MM.1S (cell line): ENCODE measurements at places on chromosomes 11 and 22.

DNA sequence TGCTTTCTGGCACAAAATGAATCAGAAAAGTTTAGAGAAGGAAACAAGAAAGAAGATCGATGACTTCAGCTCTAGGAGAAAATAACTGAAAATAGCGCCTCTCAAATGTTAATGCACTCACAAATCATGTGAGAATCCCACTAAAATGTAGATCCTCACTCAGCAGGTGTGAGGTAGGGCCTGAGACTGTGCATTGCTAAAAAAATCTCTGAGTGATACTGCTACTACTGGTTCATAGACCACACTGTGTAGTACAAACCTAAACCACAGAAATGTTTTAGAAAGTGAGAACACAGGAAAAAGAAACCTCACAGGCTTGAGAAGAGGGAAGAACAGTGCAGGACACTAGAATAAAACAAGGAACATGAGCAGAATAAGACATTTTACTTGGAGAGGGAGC, 2.0 kb downstream of the OR8D4 start:
- DNase-seq: peak; percentile 81

DNA sequence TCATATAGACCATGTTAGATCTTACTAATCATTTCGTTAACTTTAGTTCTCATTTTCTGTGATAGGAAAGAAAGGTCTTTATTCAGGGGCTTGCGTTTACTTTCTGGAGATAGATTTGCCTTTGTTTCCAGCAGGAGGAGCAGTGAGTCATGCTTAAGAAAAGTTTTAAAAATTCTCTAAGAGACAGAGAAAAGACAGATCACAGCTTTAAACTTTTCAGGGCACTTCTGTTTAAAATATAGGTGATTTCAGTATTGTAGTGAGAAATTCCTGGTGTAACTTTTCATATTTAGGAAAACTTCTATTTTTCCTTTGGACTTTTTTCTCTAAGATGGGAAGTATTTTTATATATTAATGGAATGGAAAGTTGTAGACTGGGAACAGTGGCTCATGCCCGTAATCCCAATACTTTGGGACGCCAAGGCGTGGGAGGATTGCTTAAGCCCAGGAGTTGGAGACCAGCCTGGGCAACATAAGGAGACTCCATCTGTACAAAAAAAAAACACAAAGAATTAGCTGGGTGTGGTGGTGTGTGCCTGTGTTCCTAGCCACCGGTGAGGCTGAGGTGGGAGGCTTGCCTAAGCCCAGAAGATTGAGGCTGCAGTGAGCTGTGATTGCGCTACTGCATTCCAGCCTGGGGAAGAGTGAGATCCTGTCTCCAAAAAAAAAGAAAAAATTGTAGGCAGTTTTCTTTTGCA, 60.3 kb downstream of the ATXN10 start:
- no peak for DNase-seq

DNA sequence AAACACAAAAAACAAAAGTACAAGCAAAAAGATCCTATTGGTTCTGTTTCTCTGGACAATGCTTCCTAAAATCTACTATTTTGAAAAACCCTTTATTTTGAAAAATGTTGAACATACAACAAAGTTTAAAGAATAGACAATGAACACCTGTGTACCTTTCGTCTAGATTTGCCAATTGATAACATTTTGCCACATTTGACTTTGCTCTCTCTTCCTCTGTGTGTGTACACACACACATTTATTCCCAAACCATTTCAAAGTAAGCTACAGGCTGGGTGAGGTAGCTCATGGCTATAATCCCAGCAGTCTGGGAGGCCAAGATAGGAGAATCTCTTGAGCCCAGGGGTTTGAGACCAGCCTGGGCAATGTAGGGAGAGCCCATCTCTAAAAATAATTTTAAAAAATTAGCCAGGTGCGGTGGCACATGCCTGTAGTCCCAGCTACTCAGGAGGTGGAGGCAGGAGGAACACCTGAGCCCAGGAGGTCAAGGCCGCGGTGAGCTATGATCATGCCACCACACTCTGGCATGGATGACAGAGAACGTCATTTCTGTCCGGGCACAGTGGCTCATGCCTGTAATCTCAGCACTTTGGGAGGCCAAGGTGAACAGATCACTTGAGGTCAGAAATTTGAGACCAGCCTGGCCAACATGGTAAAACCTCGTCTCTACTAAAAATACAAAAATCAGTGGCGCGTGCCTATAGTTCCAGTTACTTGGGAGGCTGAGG, 5.3 kb upstream of the PSMC3 start:
- no peak for DNase-seq

DNA sequence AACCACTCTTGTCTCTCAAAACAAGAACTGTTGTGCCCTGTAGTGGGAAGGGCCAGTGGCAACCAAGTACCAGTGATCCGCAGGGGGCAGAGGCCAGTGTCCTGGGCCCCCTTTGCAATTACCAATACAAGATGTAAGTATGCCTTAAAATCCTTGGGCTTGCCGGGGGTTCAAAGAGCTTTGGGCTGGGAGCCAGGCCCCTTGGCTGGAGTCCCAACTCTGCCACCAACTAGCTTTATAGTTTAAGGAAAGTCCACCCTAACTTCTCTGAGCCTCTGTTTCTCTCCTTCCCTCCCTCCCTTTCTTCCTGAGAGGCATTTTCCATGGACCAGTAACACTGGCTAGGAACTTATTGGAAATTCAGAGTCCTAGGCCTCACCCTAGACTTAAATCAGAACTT, 15.5 kb downstream of the CLMP start:
- DNase-seq: no peak

DNA sequence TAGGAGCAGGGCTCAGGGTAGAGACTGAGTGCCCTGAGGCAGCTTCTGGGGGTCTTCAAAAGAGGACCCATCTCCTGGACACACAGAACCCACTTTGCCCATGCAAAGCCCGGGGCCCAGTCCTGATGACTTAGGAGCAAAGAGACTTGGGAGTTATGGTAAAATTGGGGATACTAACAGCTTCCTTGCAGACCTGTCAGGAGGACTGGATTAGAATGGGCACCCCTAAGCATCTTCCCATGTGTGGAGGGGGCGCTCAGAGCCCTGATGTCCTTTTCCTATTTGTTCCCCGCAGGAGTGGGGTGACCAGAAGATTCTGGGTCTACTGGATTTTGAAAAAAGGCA, 100.0 kb downstream of the WNT7B start:
- DNase-seq: no peak

- no peak for DNase-seq
These were observed 8.7 kb downstream of the PRR5 start for GRCh38 chr22:44710474-44711240.

DNA sequence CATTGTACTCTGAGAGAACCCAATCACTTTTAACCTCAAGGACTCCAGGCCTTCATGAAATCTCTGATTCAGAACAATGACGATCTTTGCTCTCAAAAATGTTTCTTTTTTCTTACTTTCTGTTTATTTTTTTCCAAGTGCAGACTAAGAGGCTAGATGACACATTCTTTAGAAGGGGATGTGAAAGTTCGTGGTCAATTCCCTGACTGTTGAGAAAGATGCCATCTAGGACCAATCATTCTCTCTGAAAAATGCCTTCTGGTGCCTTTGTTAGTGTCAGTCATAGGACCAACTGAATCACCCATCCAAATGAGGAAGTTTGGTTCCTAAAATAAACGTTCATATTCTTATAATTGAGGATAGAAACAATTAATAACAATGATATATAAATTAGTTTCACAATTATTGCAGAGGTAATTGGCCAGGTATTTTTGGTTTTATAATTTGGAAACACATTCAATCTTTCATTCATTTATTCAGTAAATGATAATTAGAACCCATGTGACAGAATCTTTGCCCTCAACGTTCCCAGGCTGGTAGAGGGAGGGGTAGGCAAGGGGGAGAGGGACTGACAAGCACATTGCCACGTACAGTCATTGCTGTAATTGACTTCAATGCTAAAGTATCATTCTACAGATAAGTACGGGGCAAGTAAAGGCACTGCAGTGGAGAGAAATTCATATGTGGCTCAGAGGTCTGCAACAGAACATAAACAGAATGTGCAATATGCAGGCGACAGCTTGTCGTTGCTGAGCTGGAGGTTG, 333.4 kb upstream of the MPPED2 start:
- peak; percentile 57 for DNase-seq

- no peak for DNase-seq
These were observed 16.8 kb downstream of the PRR5L start for GRCh38 chr11:36312611-36313472.

- DNase-seq: no peak
These were observed 33.6 kb upstream of the RCE1 start for GRCh38 chr11:66809592-66809991.

DNA sequence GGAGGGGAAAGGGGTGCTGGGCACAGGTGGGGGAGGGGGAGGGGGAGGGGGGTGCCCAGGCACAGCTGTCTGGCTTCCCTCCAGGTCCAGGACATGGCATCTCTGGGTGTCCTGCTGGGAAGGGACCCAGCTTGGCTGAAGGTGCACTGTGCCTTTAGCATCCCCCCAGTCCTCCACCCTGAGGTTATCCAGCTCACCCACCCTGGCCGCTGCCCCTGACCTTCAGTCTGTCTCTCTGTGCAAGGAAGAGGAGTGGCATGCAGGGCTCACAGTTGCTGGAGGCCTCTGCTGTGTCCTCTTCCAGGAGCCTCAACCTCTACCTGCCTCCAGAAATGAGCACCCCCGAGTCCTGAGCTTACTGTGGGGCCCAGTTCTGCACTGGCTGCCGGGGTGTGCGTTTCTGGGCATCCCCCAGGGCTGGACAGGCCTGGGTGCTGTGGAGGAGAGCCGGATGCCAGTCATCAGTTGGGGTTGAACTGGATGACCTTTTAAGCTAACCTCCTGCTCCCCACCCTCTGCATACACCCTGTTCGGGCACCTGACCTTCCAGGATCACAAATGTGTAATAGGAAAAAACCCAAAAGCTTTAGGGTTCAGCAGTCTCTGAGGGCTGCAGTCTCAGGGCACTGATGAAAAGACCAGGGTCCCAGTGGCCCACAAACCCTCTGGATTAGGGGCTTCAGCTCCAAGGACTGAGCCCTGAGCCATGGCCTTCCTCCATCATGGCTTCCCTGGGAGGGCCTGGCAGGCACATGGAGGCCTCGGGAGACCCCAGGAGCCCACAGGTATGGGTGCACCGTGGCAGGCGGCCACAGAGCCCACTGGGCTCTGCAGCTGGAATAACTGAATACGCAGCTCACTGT, 9.6 kb upstream of the CTSD start:
- DNase-seq: no peak

DNA sequence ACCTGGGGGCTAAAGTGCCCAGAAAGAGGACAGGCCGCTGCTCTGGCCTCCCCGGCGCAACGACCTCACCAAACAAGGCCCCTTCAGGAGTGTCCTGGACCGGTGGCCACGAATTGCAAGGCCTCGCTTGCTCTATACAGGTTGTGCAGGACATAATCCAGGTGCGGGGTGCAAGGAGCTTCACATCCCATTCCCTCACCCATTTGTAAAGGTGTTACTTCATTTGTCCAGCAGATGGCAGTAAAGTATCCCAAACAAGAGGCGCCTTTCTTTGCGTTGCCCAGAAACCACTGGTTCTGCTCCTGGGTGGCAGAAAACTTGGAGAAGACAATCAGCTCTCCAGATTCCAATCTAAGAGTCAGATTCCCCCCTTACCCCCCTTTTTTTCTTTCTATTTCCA, 35.9 kb upstream of the PRDM11 start:
- peak; percentile 69 for DNase-seq

- DNase-seq: no peak
These were observed 300.2 kb downstream of the LARGE1 start for GRCh38 chr22:33620085-33620484.

DNA sequence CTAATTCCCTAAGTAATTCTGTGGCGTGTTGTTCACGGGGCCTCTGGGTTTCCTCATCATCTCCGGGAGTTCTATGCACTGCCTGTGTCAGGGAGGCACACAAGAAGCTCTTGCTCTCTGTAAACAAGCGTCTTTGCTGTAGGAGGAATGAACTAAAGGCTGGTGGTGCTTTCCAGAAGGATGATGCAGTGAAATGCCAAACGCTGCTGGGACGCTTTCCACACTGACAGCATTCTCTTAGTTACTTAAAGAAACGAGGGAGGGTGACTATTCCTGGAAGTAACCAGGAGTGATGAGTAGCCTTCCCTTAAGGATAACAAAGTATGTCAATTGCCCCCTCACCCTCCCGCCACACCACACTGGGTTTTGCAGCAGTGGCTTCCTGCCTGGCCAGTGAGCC, 38.5 kb upstream of the NUP50 start:
- no peak for DNase-seq

DNA sequence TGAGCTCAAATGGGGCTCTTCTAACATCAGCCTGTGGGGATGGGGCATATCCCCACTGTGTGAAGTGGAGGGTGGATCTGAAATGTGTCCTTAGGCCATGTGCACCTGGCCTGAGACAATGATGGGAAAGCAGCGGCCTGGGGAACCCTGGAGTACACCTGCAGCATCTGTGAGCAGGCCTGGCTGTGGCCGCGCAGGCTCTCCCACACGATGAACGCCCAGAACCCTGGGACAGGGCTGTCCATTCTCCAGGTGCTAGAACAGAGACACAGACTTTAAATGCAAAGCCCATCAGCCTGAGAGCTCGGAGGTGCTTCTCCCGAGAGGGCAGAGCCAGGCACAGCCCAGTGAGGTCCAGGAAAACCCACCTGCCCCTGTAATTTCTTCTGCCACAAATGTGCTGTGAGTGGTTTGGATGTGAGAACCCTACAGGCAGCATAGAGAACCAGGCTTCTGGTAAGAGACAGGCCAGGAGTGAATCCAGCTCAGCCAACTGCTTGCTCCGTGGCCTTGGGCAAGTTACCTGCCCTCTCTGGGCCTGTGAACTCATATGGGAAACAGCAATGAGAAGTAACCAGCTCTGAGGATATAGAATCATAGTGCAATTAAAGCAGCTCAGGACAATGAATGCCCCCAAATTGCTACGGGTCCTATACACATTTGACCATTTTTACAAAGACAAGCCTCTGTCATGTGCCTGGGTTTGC, 167.9 kb downstream of the SHANK2 start:
- no peak for DNase-seq

DNA sequence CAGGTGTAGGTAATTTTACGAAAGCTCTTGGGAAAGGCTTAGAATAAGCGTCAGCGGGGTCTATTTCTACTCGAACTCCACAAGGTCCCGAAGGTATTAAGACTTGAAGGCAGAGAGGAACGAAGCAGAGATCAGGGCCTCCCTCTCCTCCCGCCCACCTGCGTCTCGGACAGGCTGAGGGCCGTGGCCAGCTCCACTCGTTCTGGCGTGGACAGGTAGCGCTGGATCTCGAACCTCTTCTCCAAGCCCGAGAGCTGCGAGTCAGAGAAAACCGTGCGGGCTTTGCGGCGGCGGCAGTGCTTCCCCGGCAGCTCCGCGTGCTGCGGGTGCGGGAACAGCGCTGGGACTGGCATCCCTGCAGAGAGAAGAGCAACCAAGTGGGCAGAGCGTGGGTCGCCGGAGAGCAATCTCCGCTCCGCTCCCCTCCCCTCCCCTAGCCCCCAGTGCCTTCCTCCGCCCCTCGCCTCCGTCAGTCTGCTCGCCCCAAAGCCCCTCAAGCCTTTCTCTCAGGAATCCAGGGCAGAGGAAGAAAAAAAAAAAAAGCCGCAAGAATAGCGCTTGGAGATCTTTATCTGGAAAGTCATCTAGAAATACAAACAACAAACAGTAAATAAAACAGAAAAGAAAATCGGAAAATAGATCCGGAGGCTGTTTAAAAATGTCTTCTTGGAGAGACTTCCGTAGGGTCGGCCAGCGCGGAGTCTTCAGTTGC, 2.4 kb downstream of the BSX start:
- DNase-seq: no peak
